ENCODE measurements at places on chromosomes 11 and 22.

GRCh38 chr11:9972989-9973388 lies 309.1 kb downstream of the SWAP70 start:
- DNase-seq, result peak; percentile 49

DNA sequence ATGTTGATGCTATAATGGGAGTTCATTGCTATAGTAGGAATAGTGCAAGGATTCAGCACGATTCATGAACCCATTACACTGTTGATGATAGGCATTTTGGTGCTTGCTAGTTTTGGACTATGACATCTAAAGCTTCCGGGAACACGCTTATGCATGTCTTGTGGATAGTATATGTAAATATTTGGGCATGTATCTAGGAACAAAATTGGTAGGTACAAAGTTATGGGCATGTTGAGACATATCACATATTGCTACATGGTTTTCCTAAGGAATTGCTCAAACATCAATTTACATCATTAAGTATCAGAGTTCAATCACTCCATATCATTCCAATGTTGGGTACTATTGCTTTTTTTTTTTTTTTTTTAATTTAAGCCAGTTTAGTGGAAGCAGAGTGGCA lies 1103.2 kb downstream of the TBC1D22A start:
- DNase-seq, result no peak

- DNase-seq, result no peak
Measured at GRCh38 chr22:27636716-27637508, 164.6 kb downstream of the MN1 start.

- no peak for DNase-seq
Measured at GRCh38 chr11:281486-282161, 3.4 kb downstream of the NLRP6 start.

GRCh38 chr11:70642266-70642665 lies 243.9 kb downstream of the CTTN start:
- DNase-seq, result no peak

- peak; percentile 62 for DNase-seq
Measured at GRCh38 chr11:123111465-123111864, 49.5 kb upstream of the HSPA8 start.

GRCh38 chr11:102393272-102393730 lies 46.3 kb downstream of the BIRC2 start:
- no peak for DNase-seq

- no peak for DNase-seq
Measured at GRCh38 chr11:69551963-69552362, 70.5 kb downstream of the LINC01488 start.

DNA sequence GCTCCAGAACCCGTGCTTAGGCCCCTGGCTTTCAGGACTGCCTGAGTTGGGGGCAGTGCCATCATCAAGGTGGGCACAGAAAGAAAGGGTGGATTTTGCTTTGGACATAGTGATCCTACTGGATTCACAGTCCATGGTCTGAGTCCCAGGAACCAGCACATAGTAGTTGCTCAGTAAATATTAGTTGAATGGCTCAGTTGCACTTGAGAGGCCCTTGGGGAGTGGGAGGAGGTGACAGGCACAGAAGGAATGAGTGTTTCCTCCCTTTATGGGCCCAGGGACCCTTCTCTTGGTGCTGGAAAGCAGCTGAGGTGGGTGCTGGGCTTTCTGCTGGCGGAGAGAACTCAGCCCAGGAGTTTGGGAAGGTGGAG lies 16.6 kb downstream of the ARHGEF17 start:
- DNase-seq, result no peak

- DNase-seq, result no peak
Measured at GRCh38 chr22:29914991-29915533, 32.1 kb downstream of the MTMR3 start.

- no peak for DNase-seq
Measured at GRCh38 chr11:1742371-1742770, 8.0 kb downstream of the IFITM10 start.

DNA sequence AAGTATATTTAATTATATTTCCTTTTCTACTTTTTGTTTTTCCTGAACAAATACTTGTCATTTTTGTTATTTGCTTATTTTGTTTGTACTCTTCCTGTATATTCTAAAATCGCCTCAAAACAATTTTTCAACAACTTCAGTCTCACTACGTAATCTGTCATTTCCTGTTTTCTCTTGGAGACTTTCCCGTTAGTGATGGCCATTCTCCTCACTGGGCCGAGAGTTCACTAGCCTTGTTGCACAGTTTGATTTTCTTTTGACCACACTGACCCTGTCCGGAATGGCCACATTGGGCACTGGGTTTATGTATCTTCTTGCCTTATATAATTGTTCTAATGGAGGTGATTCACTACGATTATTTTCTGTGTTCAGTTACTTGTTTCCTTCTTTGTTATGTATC lies 726.1 kb downstream of the FAM181B start:
- DNase-seq, result no peak

DNA sequence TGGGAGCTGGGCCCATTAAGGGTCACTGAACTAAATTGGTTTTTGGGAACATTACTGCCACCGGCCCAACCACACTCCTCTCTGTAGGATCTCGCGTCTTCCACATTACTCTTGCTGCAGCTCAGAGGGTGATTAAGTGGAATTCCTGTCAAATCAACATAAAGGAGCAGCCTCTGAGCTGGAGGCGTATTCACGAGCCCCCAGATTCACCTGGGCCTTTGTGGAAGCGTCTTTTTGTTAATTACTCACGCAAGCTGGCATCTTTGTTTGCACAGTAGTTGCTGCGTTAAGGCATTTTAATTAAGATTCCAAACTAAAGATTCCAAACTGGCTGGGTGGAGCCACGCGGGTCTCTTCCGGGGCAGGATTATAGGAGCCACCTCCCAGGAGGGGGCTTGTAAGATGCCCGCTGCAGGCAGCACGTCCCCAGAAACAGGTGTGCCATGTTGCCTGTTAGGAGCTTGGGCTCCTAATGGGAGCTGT lies 21.5 kb upstream of the RFPL3 start:
- no peak for DNase-seq

- no peak for DNase-seq
Measured at GRCh38 chr11:95455228-95455970, 224.4 kb upstream of the SESN3 start.

DNA sequence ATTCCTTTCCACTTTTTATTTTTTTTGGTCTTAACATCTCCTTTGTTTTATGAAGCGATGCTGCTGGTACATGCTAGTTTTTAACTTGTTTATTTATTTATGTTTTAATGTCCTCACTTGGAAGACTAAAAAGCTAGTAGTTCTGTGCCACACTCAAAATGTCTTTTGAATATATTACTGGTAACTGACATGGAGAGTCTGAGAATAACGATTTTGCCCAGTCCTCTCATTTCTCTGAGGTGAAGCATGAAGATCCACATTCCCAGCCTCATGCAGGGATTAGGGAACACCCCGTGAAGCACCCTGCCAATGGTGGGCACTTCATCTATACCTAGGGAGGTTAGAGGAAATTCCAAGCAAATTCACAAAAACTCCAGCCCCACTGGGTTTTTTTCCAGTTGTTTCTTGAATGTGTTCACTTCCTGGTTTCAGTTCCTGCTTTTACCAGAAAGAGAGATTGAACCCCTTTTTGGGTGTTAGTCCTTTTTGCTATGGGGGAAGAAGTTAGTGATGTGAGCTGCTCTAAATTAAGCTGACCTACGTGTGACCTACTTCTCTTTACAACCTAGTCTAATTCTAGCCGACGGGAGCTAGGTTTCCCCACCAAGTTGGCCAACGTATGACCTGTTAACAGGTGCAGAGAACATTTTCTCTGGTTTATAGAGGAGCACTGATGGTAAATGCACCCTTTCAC lies 106.1 kb downstream of the SLC1A2 start:
- no peak for DNase-seq

DNA sequence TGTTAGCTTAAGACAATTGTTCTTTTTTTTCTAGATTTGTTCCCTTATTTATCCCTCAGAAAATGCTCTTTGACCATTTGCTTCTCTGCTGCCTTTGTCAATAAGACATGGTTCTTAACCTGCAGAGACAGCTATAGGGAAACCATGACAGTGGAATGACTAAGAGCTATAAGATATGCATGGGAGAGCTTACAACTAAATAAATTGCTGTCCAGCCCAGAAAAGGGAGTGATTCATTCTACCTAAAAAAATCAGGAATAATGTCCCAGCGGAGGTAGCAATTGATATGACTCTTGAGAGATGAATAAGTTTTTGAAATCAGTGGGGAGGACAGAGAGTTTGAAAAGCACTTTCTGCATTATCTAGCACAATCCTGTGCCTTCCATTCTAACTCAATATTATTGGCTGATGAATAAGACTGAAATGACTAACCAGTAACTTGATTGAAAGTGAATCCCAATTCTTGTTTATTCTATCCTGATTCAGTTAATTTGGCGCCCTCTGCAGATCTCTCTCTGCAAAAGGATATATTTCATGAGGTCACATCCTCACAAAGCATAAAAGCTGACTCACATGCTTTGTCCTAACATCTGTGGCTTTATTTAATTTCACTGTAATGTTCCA lies 680.5 kb upstream of the API5 start:
- DNase-seq, result no peak

GRCh38 chr11:71406681-71407080 lies 41.5 kb downstream of the DHCR7 start:
- no peak for DNase-seq

- no peak for DNase-seq
Measured at GRCh38 chr11:103266167-103266831, 157.1 kb downstream of the DYNC2H1 start.

DNA sequence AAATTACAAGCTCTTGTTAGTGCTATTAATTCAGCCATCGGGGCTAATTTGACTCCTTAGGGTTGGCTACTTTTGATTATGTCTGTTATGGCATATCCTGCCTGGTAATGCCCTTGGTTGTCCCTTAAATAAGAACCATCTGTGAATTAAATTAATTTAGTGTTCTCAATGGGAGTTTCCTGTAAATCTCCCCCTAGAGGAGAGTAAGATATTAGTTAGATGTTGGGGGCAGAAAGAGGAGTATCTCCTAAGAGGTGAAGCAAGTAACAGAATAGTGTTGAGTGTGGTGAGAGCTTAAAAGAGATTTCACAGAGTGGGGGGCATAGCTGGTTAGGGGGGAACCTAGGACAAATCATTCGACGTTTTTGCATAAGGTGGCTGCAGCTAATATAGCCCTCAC lies 1126.9 kb downstream of the JRKL start:
- DNase-seq, result no peak

DNA sequence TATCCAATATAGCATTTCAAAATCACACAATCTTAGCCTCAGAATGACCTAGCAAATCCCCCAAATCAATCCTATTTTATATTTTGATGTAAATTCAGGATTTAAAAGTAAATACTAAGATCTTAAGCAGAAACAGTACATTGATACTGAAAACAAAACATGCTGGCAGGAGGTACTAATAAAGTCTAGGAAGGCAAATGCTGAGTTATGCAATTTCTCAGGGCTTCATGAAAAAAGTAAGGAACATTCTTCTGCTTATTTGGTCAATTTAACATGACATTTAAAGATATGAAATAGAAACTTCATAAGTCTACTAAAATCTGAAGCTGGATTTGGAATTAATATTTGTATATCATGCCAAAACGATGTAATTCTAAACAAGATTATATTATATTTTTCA lies 153.3 kb downstream of the SWAP70 start:
- DNase-seq, result no peak

GRCh38 chr22:19146215-19146968 lies 1.9 kb upstream of the ESS2 start:
- DNase-seq, result no peak

DNA sequence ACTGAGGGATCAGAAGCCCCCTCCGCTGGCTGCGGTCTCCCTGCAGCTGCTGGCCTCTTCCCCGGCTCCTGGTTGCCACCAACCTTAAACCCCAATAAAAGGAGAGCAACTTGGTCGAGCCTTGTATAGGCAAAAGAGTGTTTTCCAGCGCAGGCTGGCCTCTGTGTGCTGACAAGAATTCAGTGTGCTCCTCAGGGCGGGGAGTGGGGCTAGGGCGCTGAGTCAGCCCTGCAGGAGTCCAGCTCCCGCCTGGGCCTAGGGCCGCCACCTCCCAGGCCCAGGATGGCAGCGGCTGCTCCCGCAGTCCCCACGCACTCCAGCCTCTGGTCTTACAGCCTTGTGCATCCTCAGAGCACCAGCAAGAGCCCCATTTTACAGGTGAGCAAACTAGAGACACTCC lies at the start of gene SHISAL1:
TSS of gene SHISAL1 (minus strand) at position 186 of the 400 bp plus-strand sequence. CDS start 12,006 bp downstream, outside the sequence.
- no peak for DNase-seq

- no peak for DNase-seq
Measured at GRCh38 chr11:121762820-121763219, 310.1 kb upstream of the SORL1-AS1 start.

DNA sequence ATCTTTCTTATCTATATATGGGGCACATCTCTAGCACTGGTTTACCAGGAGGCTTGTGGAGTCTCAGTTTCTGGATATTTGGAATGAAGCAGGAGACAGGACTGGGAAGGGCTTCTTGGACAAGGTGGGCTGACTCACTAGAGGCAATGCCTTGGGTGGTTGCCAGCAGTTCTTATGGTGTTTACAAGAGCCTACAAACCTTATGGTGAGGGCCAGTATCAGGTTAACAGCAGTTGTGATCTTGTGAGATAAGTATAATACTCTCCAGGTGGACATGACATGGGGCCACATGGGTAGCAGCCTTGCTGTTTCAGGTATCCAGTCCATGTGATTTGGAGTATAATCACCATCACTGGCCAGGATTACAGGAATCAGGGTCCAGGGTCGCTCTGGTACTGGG lies 10.2 kb downstream of the FUT4 start:
- no peak for DNase-seq

GRCh38 chr22:33772745-33773144 lies 147.5 kb downstream of the LARGE1 start:
- DNase-seq, result no peak

- no peak for DNase-seq
Measured at GRCh38 chr11:31060880-31061279, 308.7 kb downstream of the DCDC1 start.

DNA sequence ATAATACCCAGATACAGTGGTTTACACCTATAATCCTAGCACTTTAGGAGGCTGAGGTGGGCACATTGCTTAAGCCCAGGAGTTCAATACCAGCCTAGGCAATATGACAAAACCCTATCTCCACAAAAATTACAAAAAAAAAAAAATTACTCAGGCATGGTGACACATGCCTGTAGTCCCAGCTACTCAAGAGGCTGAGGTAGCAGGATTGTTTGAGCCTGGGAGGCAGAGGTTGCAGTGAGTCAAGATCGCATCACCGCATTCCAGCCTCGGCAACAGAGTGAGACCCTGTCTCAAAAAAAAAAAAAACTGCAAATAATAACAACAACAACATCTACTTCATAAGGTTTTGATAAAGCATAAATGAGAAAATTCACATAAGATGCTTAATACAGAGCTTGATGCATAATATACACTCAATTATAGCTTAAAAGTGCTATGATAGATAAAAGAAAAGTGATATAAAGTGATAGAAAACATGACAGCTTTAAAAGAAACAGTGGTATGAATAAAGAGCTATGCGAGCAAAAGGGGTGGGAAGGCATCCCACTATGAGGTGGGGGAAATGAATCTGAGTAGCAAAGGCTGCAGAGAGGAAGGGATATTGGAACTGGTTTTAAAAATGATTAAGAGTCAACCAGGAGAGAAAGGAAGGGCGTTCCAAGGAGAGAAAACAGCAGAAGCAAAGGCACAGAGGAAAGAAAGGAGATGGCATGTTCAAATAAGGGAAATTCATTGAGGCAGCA lies 197.6 kb downstream of the KIF18A start:
- DNase-seq, result no peak
